ENCODE measurements at places on chromosomes 12 and 14. TPM values are rescaled to one million over a fixed set of nuclear protein-coding genes. Genes with fewer than 3 reads are reported as not detected.

The PARP2 gene
- total RNA-seq = 23.4 TPM

The BCAT1 gene
- 32.2 TPM for total RNA-seq

The WSCD2 gene
- 3.4 TPM for total RNA-seq

The GPR68 gene
- 2.2 TPM for total RNA-seq

The C12orf54 gene
- total RNA-seq = not detected

The SDR9C7 gene
- 0.25 TPM for total RNA-seq

The CHFR gene
- 30.5 TPM for total RNA-seq
